ENCODE measurements at places on chromosomes 12 and 14. TPM values are rescaled to one million over a fixed set of nuclear protein-coding genes. Genes with fewer than 3 reads are reported as not detected.

- DNase-seq, result no peak
Measured at GRCh38 chr14:99522025-99522401, 40.8 kb downstream of the CCNK start.

DNA sequence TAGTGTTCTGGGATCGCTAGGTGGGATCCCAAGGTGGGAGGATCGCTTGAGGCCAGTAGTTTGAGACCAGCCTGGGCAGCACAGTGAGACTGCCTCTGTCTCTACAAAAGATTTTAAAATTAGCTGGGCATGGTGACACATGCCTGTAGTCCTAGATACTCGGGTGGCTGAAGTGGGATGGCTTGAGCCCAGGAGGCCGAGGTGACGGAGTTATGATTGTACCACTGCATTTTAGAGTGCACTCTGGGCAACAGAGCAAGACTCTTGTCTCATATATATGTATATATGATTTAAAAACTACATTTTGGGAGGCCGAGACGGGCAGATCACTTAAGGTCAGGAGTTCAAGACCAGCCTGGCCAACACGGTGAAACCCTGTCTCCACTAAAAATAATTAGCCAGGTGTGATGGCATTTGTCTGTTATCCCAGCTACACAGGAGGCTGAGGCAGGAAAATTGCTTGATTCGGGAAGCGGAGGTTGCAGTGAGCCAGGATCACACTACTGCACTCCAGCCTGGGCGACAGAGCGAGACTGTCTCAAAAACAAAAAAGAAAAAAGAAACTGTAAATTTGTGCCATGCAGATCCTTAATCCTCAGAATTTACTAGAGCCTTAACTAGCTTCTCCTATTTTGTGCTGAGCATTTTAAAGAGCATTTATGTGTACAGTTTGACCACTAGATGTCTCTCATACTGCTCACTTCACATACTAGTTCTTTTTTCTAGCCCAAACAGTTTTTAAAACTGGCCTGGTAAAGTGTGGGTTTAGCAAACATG lies 114.8 kb downstream of the MON2 start:
- no peak for DNase-seq

DHRS2 gene
- 0.24 TPM for total RNA-seq

CISTR gene
- not detected for total RNA-seq

FAM222A gene
- total RNA-seq, result 2.6 TPM

Measured in omental fat pad (tissue), 4 donors.